Stimulated activated CD4-positive, alpha-beta T cell treated with anti-CD3 and anti-CD28 coated beads, Interleukin-1b, Interleukin-23, amount 100 ng/mL, for 1 hour (primary cell): ENCODE measurements at places on chromosomes 16 and 17.
A peak's percentile ranks its signal among the peaks of the same experiment; 100 is the strongest.

DNA sequence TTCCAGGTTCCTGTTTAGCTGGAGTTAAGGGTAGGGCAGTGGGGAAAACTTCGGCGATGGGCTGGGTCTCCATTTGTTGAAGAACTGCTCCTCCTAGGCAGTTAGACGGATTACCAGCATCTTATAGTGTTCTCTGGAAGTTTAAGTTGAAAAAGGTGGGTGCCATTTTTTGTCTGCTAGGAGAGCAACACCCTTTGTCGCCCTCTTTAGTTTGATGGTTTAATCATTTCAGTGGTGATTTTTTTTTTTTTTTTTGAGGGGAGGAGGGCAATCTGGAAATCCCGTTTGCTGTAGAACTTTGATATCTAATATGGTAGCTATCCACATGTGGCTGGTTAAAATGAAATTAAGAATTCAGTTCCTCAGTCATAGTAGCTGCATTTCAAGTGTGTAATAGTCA is 4.1 kb downstream of the UBFD1 start:
- no peak for DNase-seq

DNA sequence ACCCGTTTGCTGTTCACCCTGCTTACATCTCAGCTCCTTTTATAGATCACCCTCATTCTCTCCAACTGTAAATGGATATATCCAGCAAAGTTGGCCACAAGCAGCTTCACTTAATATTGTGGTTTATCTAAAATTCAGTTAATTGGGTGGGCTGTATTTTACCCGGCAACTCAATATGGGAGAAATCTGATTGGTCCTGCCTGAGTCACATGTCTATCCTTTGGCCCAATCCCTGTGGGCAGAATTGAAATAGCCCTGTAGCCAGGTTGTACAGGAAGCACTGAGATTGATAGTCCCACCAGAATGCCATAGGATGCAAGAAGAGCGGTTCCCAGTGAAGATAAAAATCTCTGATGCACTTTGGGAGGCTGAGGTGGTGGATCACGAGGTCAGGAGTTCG is 73.2 kb downstream of the AIPL1 start:
- DNase-seq = no peak

DNA sequence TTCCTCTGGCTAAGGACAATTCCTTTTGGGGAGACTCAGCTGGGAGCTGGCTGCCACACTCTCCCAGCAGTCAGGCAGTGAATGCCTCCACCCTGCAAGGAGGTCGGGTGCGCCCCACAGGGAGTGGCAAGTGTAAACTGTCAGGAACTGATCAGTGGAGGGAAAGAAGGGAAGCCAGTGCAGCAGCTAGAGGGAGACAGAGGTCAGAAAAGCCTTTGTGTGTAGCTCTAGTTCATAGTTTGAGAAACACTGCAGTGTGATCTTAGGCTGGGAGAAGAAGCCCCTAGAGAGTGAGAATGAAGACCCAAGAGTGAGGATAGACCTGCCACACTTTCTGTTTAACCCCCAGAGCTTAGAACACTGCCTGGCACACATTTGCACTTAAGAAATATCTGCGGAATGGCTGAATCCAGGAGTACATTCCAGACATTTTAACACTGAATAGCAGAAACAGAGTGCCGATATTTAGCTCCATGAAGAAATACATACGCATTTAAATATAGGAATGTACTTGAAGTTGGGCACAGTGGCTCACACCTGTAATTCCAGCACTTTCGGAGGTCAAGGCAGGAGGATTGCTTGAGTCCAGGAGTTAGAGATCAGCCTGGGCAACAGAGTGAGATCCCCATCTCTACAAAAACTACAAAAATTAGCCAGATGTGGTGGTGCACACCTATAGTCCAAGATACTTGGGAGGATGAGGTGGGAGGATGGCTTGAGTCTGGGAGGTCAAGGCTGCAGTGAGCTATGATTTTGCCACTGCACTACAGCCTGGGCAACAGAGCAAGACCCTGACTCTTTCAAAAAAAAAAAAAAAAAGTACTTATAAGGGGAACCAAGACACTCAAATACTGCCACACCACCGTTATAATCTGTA is 11.1 kb upstream of the SLC5A11 start:
- DNase-seq = no peak

GRCh38 chr16:74567901-74568300 is 39.0 kb downstream of the GLG1 start:
- DNase-seq = no peak

- peak; percentile 25 for DNase-seq
Observed at GRCh38 chr17:64130559-64131001, 636 bp upstream of the ERN1 start.

- no peak for DNase-seq
Observed at GRCh38 chr16:79954921-79955705, 354.6 kb upstream of the MAF start.

GRCh38 chr16:57028086-57028485 is 38.7 kb downstream of the NLRC5 start:
- DNase-seq = no peak

DNA sequence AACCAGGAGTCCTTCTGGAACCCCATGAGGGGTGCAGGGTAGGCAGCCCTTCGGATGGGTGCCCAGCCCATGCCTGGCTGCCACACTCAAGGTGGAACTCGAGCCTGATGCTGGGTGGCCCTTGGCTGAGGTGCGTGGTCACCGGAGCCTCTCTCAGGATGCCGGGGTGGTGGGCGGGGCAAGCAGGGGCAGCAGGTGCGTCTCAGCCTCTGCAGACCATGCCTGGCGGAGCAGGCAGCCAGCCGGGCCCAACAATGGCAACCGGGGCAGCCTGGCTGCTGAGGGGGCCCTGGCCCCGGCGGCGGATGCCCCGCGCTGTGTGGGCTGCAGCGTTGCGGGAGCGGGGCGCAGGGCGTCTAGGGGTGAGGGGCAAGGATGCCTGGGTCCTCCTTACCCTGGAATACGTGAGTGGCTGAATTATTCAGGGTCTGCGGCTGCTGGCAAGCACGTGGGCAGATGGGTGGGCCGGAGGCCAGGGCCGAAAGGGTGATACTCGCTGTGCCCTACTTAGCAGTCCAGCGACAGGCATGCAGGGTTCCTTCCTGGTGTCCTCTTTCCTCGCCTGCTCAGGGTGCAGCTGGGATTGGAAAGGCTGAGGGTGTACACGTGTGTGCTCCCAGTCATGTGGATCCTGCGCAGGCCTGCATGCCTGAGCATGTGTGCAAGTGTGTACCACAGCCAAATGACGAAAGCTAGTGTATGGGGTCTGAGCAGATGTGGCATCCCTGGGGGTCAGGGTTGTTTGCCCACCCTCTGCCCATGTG is 14.6 kb downstream of the MYO15A start:
- DNase-seq = no peak

- no peak for DNase-seq
Observed at GRCh38 chr17:69117855-69118784, 23.6 kb downstream of the ABCA6 start.

- no peak for DNase-seq
Observed at GRCh38 chr16:87806261-87806640, 40.5 kb upstream of the KLHDC4 start.

DNA sequence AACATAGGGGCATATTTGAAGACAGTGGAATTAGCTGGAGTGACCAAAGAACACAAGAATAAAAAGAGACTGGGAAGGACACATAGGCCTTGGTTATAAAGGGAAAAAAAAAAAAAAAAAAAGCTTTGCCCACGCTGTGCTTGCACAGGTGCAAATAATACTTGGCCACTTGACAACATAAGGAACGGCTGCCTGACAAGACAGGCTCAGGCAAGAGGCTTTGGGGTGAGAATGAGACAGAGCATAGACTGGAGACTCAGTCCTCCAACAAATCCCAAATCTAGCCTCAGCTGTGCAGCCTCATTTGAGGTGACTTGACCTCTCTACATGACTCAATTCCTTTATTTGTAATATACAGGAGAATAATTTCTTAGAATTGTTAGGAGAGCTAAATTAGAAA is 332.8 kb upstream of the DYNLRB2 start:
- no peak for DNase-seq

- no peak for DNase-seq
Observed at GRCh38 chr16:57711346-57711745, 16.7 kb downstream of the DRC7 start.

DNA sequence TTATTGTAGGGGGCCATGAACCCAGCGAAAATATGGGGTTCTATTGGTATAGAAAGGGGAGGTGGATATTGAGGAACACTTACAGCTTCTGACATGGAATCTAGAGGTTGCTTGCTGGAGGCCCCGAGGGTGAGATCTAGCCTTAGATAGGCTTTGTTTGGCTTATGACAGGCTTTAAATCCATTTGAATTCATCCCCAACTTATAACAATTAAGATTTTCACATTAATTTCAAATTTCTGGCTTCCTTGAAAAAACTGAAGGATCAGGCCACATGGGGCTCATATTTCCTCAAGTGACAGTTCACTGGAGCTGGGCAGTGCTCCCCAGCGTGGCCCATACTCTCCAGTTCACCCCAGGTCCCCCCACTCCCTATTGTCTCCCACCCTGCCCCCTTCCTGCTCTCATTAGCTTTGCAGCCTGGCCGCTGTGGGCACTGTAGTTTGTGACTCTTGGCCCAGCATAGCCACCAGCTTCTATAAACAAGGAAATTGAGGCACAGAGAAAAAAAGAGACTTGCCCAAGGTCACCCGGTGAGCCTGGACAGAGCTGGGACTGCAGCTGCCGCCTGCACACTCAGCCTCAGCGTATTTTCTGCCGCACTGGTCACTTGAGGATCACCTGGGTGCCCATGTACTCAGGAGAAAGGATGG is 19.8 kb upstream of the ADGRG1 start:
- DNase-seq = no peak
